ENCODE measurements at places on chromosomes 4 and X. TPM values are rescaled to one million over a fixed set of nuclear protein-coding genes. Genes with fewer than 3 reads are reported as not detected.

The ADAMTS3 gene
- total RNA-seq: not detected

The GAGE1 gene
- total RNA-seq: 0.17 TPM

The PAK3 gene
- total RNA-seq: not detected

The HTN3 gene
- not detected for total RNA-seq

The ACE2 gene
- total RNA-seq: not detected

The WNK3 gene
- 0.05 TPM for total RNA-seq

DNA sequence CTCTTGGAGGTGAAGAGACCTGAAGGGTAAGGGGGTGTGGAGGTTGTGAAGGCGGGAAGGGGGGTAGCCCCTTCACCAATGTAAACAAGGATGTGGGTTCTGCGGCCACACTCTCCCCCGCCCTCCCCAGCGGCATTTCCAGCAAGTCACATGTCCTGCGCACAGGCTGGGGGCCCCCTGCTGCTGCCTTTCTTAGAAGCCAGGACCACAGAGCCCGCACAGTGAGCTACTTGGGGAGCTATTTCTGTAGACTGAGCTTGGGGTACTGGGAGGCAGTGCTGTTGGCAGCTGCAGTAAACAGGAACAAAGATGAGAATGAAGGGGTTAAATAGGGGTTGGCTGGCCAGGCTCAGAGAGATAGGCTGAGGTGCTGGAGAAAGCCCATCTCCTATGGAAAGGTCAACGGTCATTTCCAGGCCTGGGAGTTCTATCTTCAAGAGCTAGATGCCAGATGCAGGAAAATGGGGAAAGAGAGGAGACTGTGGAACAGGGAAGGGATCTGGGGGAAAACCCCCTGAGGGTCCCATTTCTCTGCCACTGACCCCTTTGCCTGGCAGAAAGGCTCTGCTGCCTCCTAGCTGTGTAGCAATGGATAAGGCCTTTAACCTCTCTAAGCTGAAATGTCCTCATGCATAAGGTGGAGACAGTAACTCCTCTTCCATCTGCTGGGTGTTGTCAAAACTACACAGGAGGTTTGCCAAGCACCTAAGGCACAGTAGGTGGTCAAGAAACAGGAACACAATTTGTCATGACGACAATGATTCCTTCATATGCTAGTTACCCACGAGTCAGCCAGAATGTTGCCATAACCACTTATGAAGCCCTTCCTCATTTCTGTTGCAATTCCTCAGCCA is 18.5 kb upstream of the PIM2 start:
- DNase-seq: no peak

GRCh38 chrX:98067611-98068010 is 1183.9 kb downstream of the RPA4 start:
- no peak for DNase-seq

- no peak for DNase-seq
Observed at GRCh38 chr4:113525521-113525920, 236.0 kb downstream of the CAMK2D start.
